ENCODE measurements at places on chromosomes 12 and 14. TPM values are rescaled to one million over a fixed set of nuclear protein-coding genes. Genes with fewer than 3 reads are reported as not detected.

The PLEKHD1 gene
- total RNA-seq, result not detected

The KLRB1 gene
- total RNA-seq, result not detected

The MYF6 gene
- total RNA-seq, result not detected

- no peak for DNase-seq
Measured at GRCh38 chr14:69068744-69069421, 84.0 kb downstream of the DCAF5 start.

GRCh38 chr12:58747533-58747932 is 172.8 kb downstream of the LRIG3 start:
- no peak for DNase-seq

DNA sequence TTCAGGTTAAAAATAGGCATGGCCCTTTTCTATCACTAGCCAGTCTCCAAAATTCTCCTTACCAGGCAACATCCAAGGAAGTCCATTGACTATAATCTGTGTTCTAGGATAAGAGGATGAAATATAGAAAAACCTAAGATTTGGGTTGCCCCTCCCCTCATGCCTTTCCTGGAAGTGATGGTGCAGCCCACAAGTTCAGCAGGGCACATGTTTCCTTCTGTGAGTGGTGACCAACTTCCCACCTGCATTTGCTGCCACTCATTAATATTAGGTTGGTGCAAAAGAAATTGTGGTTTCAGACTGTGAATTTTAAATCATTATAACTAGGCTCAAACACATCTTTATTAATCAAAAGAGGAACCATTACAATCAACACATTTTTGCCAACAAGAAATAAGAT is 250.5 kb upstream of the FKBP4 start:
- no peak for DNase-seq

DNA sequence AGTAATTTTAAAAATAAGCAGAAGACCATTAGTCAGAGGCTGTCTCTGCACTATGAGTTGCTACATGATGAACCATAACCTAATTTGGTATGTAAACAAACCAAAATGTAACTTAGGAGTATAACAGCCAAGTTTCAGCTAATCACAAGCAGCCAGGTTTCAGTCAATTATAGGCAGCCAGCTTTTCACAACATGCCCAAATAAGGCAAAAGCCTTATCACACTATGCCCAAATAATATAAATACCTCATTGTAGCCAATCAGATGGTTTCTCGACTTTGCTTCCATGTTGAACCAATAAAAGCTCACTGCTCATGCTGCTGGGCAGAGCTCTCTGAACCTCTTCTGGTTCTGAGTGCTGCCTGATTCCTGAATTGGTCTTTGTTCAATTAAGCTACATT is 38.6 kb downstream of the GARIN6 start:
- DNase-seq, result no peak

DNA sequence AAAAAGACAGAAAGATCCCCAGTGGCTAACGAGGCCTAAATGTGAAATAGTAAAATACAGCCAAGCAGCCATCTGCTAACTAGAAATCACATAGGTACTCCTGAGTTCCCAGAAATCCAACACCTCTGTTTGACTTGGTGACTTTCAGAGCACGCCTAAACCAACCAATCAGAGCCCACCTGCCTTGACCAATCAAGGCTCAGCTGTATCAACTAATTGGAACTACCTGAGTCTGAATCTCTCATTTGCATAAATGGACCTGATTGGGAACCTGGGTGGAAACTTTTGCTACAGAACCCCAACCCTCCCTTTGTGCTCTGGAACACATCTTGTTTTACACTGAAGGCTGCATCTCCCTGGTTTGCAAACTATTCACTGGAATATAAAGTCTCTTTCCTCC is 5.1 kb upstream of the TCL1B start:
- no peak for DNase-seq

All from stomach (tissue), 19 donors.